ENCODE measurements at places on chromosomes 12 and 14.

- peak; percentile 25 for DNase-seq
Observed at GRCh38 chr12:123367511-123367910, 2.9 kb upstream of the SBNO1 start.

DNA sequence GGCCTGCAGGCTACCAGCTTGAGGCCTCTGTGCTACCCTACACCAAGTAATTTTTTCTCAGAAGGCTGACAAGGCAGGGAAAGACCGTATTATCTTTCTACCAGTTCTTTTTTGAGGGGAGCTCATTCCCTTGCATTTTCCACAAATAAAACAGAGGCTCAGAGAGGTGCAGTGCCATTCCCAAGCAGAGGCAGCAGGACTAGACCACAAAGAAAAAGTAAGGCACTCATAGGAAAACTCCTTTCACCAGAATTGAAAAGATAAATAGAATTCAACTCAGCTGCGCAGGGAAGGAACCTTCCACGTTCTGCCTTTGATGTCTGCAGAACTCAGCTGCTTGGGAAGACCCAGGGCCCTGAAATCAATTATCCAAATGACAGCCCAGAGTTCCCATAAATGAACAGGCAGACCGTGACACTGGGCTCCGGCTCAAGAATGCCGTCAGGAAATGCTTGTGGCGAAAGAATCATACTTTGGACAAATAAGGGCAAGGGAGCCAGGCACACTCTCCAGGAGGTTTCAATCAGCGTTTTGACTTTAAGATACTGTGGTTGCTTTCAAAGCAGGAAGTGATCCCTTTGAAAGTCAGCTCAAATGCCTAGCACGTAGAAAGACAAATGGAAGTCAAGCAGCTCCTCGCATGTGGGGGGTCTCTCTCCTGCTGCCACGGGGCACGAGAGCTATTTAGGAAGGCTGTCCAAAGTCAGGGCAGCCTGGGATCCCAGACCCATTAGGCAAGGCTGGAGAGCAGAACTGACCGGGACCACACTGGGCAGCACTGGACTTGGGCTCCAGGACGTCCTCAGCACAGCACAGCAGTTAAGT is 14.0 kb downstream of the KCTD10 start:
- peak; percentile 87 for DNase-seq

DNA sequence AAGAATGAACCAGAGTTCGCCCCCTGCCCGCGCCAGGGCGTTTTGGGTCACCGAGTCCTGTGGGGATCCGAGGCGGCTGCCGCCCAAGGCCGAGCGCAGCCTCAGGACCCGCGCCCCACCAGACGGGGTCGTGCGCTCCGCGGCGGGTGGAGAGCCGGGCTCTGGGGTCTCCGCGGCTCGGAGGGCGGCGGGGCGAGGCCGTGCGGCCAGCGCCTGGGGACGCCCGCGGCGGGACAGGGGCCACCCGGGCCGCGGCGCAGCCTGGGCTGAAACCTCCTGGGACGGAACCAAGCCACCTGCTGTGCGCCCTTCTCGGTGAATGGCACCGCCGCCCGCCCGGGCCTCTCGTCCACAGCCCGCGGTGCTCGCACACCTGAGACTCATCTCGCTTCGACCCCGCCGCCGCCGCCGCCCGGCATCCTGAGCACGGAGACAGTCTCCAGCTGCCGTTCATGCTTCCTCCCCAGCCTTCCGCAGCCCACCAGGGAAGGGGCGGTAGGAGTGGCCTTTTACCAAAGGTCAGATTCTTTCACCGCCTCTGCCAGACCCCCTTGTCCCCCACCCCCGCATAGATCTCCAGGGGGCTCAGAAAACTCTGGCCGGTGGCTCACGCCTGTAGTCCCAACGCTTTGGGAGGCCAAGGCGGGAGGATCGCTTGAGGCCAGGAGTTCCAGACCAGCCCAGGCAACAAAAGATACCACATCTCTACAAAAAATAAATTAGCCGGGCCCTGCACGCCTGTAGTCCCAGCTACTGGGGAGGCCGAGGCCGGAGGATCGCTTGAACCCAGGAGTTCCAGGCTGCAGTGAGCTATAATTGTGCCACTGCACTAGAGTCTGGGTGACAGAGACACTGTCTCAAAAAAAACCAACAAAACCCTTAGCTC is 901 bp downstream of the B3GNT4 start:
- DNase-seq, result peak; percentile 57

DNA sequence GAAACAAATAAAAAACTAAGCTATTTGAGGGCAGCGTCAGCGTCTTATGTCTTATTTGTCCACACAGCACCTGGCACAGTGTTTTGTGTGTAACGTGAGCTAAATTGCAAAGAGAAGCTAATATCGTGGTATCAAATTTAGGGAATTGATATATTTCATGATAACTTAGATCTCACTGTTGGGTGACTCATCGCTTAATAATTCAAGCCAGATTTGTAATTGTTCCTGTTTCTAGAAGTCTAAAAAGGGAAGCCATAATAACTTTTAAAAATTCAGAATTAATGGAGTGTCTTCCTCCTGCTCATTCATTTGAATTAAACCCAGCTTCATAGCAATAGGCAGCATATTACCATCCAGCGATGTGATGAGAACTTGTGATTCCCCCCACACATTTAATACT is 214.7 kb downstream of the PDZRN4 start:
- DNase-seq, result no peak

- no peak for DNase-seq
Observed at GRCh38 chr14:59123975-59124374, 64.5 kb upstream of the DAAM1 start.

GRCh38 chr12:97513950-97514349 is 51.3 kb downstream of the RMST start:
- no peak for DNase-seq

- DNase-seq, result no peak
Observed at GRCh38 chr12:27542628-27543027, 18.6 kb downstream of the PPFIBP1 start.

DNA sequence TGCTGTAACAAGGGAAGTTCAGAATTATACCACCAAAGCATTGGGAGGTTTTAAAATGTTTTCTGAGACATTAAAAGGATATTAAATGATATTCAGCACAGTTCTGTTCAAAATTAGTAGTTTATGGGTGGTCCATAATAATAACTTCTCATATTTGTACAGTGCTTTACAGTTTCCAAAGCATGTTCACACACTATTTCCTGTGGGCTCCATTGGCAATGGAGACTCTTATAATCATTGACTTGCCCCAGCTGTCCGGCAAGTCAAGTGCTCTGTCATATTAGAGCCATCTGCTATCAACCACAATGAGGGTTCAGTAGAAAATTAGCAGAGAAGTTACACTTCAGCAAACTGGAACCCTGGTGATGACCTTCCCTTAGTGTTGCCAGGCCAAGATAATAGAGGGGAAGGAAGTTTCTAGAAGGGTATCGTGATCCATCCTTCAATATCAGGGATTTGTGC is 526.6 kb upstream of the CCDC196 start:
- no peak for DNase-seq

GRCh38 chr14:96272777-96273473 is 16.9 kb downstream of the BDKRB1 start:
- no peak for DNase-seq

DNA sequence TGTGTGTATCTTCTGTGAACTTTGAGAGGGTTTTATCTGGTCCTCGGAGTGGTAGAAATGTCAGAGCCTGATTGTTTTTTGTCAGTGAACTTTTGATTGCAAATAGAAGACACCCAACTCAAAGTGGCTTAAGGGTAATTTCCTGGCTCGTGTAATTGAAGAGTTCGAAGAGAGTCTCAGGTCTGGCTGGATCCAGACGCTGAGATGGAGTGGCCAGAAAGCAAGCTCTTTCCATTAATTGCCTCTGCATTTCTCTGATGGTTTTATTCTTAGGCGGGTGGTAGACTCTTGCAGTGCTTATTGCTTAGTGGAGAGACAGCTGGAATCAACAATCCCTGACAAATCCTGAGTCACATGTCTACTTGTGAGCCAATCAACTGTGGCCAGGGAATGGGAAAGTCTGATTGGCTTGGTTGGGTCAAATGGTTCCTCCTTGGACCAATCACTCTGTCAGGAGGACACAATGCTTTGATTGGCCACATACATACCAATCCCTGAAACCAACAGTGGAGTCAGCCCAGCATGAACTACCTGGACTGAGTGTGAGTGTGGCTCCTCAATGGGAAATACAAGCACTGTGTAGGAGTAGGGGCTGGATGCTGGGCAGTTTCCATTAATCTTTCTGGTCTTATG is 330.5 kb downstream of the AACS start:
- DNase-seq, result no peak

DNA sequence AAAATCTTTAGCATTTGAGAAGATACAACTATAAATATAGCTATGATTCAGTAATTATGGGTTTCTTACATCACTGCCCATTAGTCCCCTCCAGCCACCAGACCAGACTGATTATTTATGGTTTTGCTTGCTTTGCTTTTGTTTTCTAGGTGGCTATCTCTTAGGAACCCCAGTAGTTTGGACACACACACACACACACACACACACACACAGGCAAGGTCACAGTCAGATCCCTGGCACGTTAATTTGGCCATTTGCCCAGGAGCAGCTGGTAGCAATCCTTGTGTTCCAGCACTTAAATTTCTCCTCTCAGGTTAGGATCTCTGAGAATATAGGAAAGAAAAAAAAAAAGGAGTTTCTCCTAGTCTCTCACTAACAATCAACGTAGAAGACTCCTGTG is 90.2 kb upstream of the RESF1 start:
- no peak for DNase-seq

GRCh38 chr14:75143761-75144527 is 17.1 kb upstream of the NEK9 start:
- no peak for DNase-seq

GRCh38 chr14:93025055-93025454 is 90.7 kb downstream of the ITPK1 start:
- DNase-seq, result no peak

- DNase-seq, result no peak
Observed at GRCh38 chr12:27608890-27609289, 84.9 kb downstream of the PPFIBP1 start.

- DNase-seq, result no peak
Observed at GRCh38 chr14:69052181-69052601, 73.1 kb upstream of the ACTN1 start.

GRCh38 chr14:73203527-73203926 is 33.8 kb upstream of the PAPLN start:
- DNase-seq, result no peak

GRCh38 chr12:54586620-54587019 is 1.8 kb downstream of the PPP1R1A start:
- DNase-seq, result no peak

GRCh38 chr12:30707613-30708342 is 12.1 kb upstream of the IPO8 start:
- DNase-seq, result no peak

DNA sequence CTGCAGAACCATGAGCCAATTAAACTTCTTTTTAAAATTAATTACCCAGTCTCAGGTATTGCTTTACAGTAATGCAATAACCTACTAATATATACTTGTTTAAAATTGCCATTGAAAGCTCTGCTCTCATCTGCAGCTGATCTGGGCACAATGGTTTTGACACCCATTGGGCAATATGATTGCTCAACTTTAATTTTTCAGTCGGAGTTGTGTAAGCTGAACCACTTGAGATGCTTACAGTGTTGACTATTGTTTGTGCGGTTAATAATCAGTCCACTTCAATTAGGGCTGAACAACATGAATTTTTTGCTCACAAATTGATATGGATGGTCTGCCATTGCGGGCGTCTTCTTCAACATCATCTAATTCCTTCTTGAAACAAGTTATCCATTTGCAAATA is 18.0 kb upstream of the OR4K5 start:
- DNase-seq, result no peak

- DNase-seq, result no peak
Observed at GRCh38 chr12:124460771-124461170, 106.6 kb downstream of the NCOR2 start.

GRCh38 chr12:38905480-38906351 is at the start of gene CPNE8:
TSS of gene CPNE8 (minus strand) at chr12:38905591. CDS start at chr12:38905534, 57 bp downstream.
- peak; percentile 89 for DNase-seq

- DNase-seq, result no peak
Observed at GRCh38 chr12:56954057-56954957, 3.1 kb downstream of the RDH16 start.

DNA sequence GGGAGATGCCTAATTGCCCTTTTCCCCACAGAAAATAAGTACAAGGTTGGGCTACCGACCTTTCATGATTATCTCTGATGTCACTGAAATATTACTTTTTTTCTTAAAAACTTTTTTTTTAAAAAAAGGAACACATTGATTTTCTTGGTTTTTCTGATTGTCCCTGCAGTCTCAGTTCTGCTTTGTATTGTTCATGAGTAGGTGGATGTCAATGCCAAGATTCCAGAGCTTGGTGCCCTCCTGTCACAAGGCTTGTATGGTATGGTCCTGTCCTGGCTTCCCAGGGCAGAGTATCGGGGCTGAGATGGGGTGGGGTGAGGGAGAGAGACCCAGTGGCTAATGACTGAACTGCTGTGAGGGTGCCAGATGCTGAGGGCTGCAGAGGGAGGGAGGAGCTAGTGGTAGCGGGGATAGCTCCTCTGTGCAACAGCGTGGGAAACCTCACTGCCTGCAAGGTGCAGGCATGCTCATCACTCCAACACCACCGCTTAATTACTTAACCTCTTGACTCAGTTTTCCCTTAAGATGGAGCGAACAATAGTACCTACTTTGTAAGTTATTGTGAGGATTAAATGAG is 4.4 kb upstream of the CTDSP2 start:
- no peak for DNase-seq

- DNase-seq, result no peak
Observed at GRCh38 chr12:22380031-22380430, 45.5 kb upstream of the ST8SIA1 start.

- DNase-seq, result no peak
Observed at GRCh38 chr12:38969706-38970105, 64.3 kb upstream of the CPNE8 start.

DNA sequence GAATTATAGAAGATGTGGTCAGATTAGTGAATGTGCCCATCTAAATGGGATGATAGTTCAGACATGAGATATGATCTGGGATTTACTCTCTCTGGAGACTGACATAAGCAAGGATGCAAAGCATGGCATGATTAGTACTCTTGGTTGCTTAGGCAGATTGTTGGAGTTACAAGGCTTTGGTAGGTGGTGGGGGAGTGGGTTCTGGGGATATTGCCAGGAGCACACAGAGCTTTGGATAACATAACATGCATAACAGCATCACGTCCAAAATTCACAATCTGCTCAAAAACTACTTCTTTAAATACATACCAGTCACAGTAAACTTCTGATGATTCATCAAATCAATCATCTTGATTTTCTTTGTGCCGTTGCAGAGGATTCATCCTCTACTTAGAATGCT is 287.4 kb downstream of the ACSS3 start:
- DNase-seq, result no peak

All from tibial artery (tissue), 4 donors.